ENCODE measurements at places on chromosomes 6 and 20.

DNA sequence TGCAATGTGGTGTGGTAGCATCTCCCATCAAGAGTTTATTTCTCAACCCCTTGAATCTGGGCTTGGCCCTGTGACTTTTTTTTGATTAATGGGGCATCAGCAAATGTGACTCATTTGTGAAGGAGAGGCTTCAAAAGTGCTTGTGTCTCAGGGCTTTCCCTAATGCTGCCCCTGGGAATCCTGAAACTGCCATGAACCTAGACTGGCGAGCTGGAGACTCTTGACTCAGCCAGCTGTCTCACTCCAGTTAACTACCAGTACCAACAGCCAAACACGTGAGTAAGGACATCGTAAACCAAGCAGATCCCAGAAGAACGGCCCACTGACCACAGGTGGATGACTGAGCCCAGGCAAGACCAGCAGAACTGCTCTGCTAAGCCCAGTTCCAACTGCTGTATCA is 72.8 kb upstream of the ADTRP start:
- DNase-seq: no peak

DNA sequence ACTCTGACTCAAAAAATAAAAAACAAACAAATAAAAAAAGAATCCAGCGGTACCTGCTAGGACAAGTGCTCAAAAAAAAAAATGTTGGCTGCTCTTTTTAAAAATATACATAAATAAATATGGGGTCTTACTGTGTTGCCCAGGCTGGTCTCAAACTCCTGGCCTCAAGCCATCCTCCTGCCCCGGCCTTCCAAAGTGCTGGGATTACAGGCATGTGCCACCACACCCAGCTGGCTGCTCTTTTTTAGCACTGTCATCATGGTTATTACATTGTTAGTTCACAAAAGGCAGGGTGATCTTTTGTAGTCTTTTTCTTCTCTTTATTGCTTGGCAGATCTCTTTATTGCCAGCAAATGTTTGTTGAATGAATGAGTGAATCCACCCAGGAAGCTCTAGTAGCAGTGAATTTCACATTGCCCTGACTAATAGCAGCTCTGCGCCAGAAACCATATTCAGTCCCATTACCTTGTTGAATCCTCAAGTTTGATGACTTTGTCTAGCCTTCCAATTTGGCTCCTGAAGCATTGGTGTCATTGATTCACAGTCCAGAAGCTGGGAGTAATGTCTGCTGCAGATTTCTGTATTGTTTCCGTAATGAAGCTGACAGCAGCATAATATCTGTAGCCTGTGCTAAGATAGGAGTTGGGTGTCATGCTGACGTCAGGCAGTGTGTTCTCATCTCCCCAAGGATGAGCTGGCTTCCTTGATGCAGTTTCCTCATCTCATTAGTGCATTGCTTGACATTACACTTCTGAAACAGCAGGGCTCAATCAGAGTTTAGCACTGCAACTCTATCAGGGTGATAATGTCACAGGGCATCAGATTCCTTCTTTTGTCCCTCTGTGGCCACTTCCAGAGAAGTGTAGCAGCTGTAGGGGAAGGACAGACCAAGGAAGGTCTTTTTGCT is 84.9 kb upstream of the TGM3 start:
- no peak for DNase-seq

GRCh38 chr20:63830841-63831588 is at the start of gene ZBTB46:
Gene ZBTB46 (minus strand): TSS chr20:63831264. CDS start chr20:63790757, 40,507 bp downstream.
- no peak for DNase-seq

DNA sequence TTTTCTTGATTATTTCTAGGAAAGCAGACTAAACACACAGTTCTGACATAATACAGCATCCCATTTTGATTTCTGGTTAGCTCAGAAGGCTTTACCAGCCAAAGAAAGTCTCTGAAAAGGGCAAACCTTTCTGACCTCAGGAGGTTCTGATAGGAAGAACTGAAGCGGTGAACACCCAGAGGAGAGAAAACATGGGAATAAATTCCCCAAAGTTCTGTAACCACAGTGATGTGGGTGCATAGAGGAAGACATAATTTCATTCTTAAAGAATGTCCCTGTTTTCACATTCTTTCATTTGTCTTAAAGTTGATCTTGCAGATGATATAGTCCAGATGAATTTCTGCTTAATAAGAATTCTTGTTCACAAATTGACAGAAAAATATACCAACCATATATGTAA is 60.3 kb downstream of the RSPO3 start:
- no peak for DNase-seq

DNA sequence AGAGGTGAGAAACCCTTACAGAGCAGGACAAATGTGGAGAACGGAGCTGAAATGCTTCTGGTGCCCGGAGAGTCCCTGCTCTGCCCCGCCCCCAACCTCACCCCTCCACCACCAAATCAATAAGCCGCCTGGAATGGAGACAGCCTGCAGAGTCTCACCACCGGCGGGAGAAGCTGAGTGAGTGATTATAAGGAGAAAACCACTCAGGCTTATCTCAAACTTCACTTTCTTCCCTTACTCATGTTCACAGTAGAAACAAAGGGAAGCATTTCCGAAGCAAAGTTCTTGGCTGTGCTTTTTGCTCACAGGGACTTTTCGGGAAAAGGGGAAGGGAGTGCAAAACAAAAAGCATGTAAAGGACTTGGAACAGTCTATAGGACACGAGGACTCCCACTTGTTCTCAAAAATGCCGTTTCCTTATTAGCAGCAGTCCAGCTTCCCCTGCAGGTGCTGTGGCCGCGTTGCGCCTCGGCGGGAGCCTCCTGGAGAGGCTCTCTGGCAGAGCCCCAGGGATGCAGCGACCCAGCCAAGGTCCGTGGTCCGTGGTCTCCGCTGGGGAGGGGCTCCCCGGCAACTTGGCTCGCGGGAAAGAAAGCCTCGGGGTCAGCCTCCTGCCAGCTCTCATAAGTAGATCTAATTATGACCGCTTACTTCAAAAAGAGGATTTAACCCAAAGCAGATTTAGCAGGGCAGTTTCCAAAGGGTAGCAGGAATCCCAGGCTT is 64.8 kb upstream of the TMEM30A start:
- DNase-seq: no peak

- no peak for DNase-seq
Measured at GRCh38 chr6:157867155-157867559, 44.1 kb downstream of the SNX9 start.

- DNase-seq: no peak
Measured at GRCh38 chr20:47095690-47096089, 201.0 kb downstream of the EYA2 start.

GRCh38 chr6:92710048-92710447 is 709.3 kb downstream of the EPHA7 start:
- no peak for DNase-seq

DNA sequence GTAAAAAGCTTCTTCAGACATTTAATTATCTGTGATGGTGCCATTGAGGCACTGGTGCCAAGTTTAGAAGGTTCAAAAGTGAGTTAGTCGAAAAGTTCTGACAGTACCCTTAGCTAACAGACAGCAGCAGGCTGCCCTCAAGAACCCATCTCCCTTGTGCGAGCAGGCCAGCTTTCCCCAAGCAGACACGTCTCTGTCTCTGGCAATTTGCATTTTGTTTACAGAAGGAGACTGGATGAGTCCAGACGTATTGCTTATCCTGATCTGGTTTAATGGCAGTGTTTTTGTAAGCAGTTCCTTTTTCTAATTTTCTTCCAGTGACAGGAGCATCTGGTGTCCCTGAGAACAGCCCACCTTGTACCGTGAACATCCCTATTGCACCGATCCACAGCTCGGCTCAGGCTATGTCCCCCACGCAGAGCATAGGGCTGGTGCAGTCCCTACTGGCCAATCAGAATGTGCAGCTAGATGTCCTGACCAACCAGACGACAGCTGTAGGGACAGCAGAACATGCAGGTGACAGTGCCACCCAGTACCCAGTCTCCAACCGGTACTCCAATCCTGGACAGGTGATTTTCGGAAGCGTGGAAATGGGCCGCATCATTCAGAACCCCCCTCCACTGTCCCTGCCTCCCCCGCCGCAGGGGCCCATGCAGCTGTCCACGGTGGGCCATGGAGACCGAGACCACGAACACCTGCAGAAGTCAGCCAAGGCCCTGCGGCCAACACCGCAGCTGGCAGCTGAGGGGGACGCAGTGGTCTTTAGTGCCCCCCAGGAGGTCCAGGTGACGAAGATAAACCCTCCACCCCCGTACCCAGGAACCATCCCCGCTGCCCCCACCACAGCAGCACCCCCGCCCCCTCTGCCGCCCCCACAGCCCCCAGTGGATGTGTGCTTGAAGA is 58.3 kb upstream of the TMEM181 start:
- no peak for DNase-seq

DNA sequence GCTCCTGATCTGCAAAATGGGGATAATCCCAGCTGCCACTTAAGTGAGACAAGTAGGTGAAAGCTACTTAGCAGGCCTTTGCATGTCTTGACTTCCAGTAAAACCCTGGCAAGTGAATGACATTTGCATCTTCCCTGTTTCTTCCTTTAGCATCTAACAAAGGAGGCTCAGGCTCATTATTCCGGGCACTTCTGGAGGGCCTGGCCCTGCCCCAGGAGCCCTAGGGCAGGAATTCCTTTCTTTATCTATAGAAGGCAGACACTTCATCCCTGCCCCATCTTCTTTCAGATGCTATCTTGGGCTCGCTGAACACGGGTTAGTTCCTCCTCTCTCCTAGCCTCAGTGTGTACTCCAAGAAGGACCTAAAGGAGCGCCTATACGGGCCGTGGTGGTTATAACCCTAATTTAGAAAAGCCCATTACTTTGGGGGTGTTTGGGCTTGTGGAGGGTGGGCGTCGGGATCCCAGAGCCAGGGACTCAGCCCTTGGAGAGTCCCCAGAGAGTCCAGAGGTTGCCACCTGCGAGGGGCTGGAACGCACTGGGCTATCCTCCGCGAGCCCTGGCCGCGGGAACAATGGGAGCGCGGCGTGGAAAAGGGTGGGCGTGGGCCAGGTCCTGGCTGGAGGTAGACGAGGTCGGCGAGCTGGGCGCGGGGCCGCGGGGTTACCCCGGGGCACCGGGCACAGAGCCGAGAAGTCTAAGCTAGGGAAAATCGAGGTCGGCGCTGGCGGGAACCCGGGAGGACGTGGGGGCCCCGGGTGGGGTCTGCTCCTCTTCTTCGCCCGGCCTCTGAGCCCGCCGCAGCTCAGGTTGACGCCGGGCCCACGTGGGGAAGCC is 62.8 kb upstream of the EPB41L1 start:
- no peak for DNase-seq

DNA sequence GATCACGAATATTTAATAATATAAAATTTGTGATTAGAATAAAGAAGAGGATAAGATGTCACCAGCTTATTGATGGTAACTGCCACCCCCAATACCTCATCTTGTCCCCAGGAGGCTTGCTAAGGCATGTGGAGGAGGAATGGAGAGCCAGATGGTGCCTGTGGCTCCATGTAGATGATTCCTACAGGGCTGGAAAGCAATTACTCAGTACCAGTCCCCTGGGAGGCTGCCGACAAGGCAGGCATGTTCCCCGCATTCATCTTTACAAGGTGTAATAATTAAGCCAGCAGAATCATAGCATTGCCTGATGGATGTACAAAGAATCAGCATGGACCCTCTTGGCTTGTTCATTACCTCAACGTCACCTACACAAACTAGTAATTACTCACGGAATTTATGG is 155.3 kb downstream of the PLCB1 start:
- DNase-seq: no peak

GRCh38 chr6:108559884-108560462 is 744 bp upstream of the FOXO3 start:
- no peak for DNase-seq

DNA sequence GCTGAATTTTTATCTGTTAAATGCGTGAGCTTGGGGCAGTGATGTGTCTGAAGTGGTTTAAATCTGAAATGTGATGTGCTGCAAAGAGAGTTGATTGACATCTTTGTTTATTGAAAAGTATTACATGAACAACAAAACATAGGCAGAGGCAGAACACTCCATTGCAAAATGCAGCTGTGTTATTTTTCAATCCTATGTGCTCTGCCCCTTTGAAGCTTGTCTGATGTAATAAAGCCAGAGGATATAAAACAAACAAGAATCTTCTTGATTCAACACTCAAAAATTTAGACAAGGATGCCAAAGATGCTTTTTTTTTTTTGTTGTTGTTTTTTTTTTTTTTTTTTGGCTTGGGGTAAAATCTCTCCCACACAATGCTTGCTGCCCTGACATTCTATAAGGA is 482.4 kb upstream of the MMS22L start:
- no peak for DNase-seq

GRCh38 chr6:106613590-106613989 is 15.7 kb downstream of the RTN4IP1 start:
- no peak for DNase-seq

DNA sequence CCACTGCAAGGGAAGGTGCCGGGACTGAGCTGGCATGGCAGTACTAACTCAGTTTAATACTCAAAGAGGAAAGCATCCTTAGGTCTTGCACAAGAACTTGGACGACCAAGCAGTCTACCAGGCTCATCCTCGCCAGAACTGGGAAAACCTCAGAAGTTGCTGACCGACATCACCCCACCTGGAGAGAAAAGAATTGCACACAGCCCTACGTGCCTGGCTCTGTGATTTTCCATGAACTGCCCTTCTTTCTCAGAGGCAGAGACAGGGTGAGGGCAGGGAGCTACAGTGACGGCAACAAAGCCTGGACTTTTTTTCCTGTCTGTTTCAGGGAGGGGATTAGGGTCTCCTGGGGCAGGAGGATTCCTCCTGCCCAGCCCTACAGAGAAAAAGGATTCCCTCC is 8.0 kb downstream of the JAG1 start:
- DNase-seq: no peak

DNA sequence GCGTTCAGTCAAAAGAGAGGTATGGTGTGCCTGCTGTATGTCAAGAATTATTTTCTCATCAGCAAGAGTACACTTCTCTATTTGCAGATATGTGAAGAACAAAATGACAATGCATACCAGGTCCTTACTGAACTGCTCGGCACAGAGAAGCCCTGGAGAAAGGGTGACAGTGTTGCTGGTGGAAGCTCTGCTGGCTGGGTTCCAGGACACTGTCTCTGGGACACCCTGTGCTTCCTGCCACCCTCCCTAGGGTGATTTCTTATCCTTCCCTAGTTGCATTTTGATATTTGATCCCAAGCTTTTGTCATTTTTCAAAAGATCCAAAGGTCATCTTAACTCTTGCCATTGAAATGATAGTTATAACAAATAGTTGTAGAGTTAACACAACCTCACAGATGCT is 8.3 kb upstream of the CST5 start:
- no peak for DNase-seq

- DNase-seq: no peak
Measured at GRCh38 chr6:30942338-30943060, 1.7 kb downstream of the MUCL3 start.

GRCh38 chr6:112018619-112019416 is 35.1 kb upstream of the CCN6 start:
- no peak for DNase-seq

- DNase-seq: no peak
Measured at GRCh38 chr6:43759136-43759906, 10.7 kb upstream of the VEGFA start.
